ENCODE measurements at places on chromosomes 11 and 22. TPM values are rescaled to one million over a fixed set of nuclear protein-coding genes. Genes with fewer than 3 reads are reported as not detected.

Gene MICAL2
- 57.4 TPM for total RNA-seq

Gene BMAL1
- total RNA-seq = 145 TPM

Gene PANX2
- total RNA-seq = 0.16 TPM

Gene PTS
- total RNA-seq = 97.4 TPM

Gene SLC22A6
- not detected for total RNA-seq

Gene ZPR1
- 92.0 TPM for total RNA-seq

Gene KRTAP5-11
- total RNA-seq = not detected

Gene OTOG
- total RNA-seq = not detected

Gene DDIAS
- 2.4 TPM for total RNA-seq

Gene GGT5
- not detected for total RNA-seq

Gene BATF2
- total RNA-seq = 0.30 TPM

Gene SAAL1
- 29.5 TPM for total RNA-seq

Gene A4GALT
- total RNA-seq = not detected

Gene C11orf52
- total RNA-seq = not detected

Gene DCHS1
- 0.83 TPM for total RNA-seq

Gene CFAP300
- total RNA-seq = not detected

Gene TEX54
- not detected for total RNA-seq

Gene IL18BP
- total RNA-seq = 35.5 TPM

Gene BIK
- total RNA-seq = 0.28 TPM

Gene PGR
- not detected for total RNA-seq

Gene GAB4
- total RNA-seq = 4.6 TPM

Gene CRACR2B
- total RNA-seq = 3.8 TPM

Gene PRR5L
- total RNA-seq = 367 TPM

Gene IL18
- 9.3 TPM for total RNA-seq

Gene MMP27
- not detected for total RNA-seq

Gene LRRC10B
- total RNA-seq = not detected

Gene ZC3H12C
- 0.16 TPM for total RNA-seq

Gene TOB2
- total RNA-seq = 26.4 TPM

Gene RAB1B
- total RNA-seq = 116 TPM

Gene NLRP6
- total RNA-seq = 3.0 TPM

Gene MMP8
- total RNA-seq = not detected

Gene LRFN4
- total RNA-seq = 3.4 TPM

Gene ZFP91
- 54.8 TPM for total RNA-seq

Gene PKDREJ
- 0.07 TPM for total RNA-seq

Gene PNPLA5
- not detected for total RNA-seq

Gene ASPHD2
- total RNA-seq = 1.9 TPM

Gene MOGAT2
- total RNA-seq = not detected

Gene UBQLN3
- total RNA-seq = not detected

Gene GPHA2
- not detected for total RNA-seq

Gene BTG4
- not detected for total RNA-seq

Gene TTC38
- 251 TPM for total RNA-seq

Gene ACTN3
- 0.50 TPM for total RNA-seq

Gene NLRP14
- not detected for total RNA-seq

Gene TRIM44
- 47.0 TPM for total RNA-seq

Gene RAB3IL1
- total RNA-seq = not detected

Gene MSANTD2
- total RNA-seq = 13.3 TPM

Gene NAALAD2
- total RNA-seq = not detected

Gene HDAC10
- total RNA-seq = 112 TPM

Gene APOBEC3C
- 168 TPM for total RNA-seq

Gene HTR3A
- not detected for total RNA-seq

Gene MRPL21
- total RNA-seq = 47.4 TPM

Gene PDE2A
- 9.0 TPM for total RNA-seq
